Fibroblast of lung (primary cell): ENCODE measurements at places on chromosomes 16 and 17.

GRCh38 chr16:51392521-51393187 is 241.6 kb upstream of the SALL1 start:
- H3K4me1 ChIP-seq, result no peaks in the 10 kb centered on the region
- no peaks in the 10 kb centered on the region for H3K27me3 ChIP-seq
- peak; percentile 88 for DNase-seq

GRCh38 chr16:56222474-56222997 is 31.2 kb downstream of the GNAO1 start:
- H3K27ac ChIP-seq, result no peak overlapping the region
- H3K27me3 ChIP-seq, result no peaks in the 10 kb centered on the region
- no peak overlapping the region for H3K4me3 ChIP-seq

DNA sequence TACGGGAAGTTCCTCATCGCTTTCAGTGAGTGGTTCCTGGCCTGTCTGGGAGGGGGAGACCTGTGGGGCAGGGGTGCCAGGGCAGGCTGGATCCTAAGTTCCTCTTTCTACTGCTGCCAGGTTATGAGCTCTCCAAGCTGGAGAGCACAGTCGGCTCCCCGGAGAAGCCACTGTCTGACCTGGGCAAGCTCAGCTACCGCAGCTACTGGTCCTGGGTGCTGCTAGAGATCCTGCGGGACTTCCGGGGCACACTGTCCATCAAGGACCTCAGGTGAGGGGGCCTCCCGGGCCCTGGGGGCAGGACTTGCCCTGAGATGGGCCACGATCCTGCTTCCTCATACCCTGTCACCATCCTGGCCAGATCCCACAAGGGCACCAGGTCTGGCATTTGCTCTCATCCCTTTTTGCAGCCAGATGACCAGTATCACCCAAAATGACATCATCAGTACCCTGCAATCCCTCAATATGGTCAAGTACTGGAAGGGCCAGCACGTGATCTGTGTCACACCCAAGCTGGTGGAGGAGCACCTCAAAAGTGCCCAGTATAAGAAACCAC is 5.1 kb downstream of the PRSS8 start:
- no peaks in the 10 kb centered on the region for H3K27me3 ChIP-seq
- H3K4me3 ChIP-seq, result no peak overlapping the region
- H3K4me1 ChIP-seq, result no peaks in the 10 kb centered on the region
- no peak overlapping the region for H3K27ac ChIP-seq
- H3K36me3 ChIP-seq, result peaks cover 5% of the 10 kb centered on the region

GRCh38 chr16:31700200-31700529 is 172.5 kb downstream of the AHSP start:
- H3K4me1 ChIP-seq, result no peaks in the 10 kb centered on the region
- peak overlapping the region; percentile 90 for H3K4me3 ChIP-seq
- DNase-seq, result peak; percentile 51
- no peaks in the 10 kb centered on the region for H3K27me3 ChIP-seq
- H3K27ac ChIP-seq, result no peak overlapping the region
- H3K36me3 ChIP-seq, result peaks cover 1% of the 10 kb centered on the region

GRCh38 chr17:29140631-29141513 is 39.3 kb downstream of the MYO18A start:
- H3K4me3 ChIP-seq, result peak overlapping the region; percentile 22
- peaks cover 34% of the 10 kb centered on the region for H3K4me1 ChIP-seq
- DNase-seq, result peak; percentile 49
- H3K36me3 ChIP-seq, result no peaks in the 10 kb centered on the region
- H3K27me3 ChIP-seq, result no peaks in the 10 kb centered on the region

DNA sequence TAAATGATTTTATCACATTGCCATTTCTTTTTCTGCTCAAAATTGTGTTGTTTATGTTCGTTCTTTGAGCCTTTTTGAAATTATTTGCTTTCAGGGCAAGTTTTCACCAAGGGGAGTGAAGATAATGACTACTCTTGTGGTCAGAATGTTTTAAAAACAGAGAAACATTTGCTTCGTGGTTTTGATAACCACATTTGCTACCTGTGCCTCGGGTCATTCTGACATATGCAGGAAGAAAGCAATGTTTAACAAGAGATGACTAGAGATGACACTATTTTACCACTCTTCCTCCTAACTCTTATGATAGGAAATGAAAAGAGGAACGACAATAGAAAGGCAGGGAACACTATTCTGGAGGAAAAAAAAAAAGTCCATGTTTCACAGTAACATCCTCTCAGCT is 1496.5 kb upstream of the GOT2 start:
- H3K27me3 ChIP-seq, result no peaks in the 10 kb centered on the region
- no peaks in the 10 kb centered on the region for H3K36me3 ChIP-seq
- DNase-seq, result no peak
- no peak overlapping the region for H3K4me3 ChIP-seq

DNA sequence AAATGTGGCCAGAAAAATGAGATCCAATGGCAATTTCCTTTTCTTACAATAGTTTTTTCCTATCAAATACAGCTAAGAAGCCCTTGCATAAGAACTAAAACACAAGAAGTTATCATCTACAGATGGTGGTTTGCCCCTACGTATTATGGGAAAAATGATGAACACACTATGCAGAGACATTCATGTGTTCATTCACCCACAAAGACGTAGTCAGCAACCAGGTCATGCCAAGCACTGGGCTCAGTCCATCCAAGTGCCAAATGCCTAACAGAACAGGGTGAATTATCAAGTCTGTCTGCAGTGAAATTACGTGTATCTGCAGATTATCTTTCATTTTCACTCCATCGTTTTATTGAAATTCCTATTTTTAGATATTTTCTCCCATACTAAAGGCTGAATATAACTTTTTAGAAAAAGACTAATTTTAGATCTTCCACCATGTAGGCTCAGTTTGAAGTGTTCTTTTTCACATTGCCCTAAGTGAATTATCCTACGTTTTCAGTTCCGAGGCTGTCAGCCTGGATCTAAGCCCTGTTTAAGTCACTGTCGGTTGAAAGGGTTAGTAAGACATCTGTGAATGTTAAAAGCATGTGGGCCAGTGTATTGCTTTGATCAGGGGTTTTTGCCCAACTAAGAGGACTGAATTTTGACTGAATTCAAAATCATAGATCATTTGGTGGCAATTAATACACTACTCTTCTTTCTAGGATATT is 78.1 kb upstream of the DHX40 start:
- H3K27me3 ChIP-seq, result no peaks in the 10 kb centered on the region
- no peak for DNase-seq
- H3K27ac ChIP-seq, result no peak overlapping the region
- no peaks in the 10 kb centered on the region for H3K36me3 ChIP-seq

- H3K27me3 ChIP-seq, result peaks cover 4% of the 10 kb centered on the region
- no peak for DNase-seq
- H3K27ac ChIP-seq, result no peak overlapping the region
- no peaks in the 10 kb centered on the region for H3K36me3 ChIP-seq
Observed at GRCh38 chr16:81938326-81939163, 72.7 kb downstream of the SDR42E1 start.

DNA sequence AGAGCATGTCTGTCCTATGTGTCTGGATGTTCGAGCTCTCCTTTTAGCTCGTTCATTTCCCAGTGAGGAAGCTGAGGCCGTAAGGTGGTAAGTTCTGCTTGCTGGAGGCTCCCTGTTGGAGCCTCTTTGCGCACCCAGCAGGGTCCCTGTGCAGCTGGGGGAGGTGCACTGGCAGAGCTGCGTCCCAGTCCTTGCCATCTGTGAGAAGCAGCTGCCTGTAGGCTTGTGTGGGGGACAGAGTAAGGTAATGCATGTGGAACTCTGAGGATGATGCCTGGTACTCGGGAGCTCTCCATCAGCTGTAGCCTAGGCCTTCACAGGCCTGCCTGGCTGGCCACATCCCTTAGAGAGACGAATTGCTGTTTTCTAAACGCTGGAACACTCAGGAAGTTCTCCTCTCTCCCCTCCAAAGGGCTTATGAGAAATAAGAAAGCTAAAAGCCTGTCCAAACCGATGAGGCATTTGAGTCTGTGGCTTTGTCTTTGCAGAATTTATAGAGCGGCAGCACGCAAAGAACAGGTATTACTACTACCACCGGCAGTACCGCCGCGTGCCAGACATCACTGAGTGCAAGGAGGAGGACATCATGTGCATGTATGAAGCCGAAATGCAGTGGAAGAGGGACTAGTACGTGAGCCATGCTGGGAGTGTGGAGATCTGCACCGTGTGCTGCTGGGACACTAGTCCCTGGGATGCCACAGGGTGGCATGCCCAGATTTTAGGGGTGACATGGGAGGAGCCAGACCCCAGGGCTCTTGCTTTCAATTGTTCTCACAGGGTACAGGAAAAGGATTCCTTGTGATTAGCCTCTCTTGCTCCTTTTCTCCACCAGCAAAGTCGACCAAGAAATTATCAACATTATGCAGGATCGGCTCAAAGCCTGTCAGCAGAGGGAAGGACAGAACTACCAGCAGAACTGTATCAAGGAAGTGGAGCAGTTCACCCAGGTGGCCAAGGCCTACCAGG is 1.6 kb downstream of the NDUFB10 start:
- H3K36me3 ChIP-seq, result peaks cover 26% of the 10 kb centered on the region
- H3K4me1 ChIP-seq, result peaks cover 9% of the 10 kb centered on the region
- H3K27me3 ChIP-seq, result no peaks in the 10 kb centered on the region
- H3K4me3 ChIP-seq, result peak overlapping the region; percentile 84

- no peak overlapping the region for H3K4me3 ChIP-seq
- H3K36me3 ChIP-seq, result no peaks in the 10 kb centered on the region
- H3K27ac ChIP-seq, result no peak overlapping the region
- no peak for DNase-seq
- no peaks in the 10 kb centered on the region for H3K27me3 ChIP-seq
- H3K4me1 ChIP-seq, result no peaks in the 10 kb centered on the region
Observed at GRCh38 chr16:54031107-54031760, 255.4 kb downstream of the IRX3 start.

DNA sequence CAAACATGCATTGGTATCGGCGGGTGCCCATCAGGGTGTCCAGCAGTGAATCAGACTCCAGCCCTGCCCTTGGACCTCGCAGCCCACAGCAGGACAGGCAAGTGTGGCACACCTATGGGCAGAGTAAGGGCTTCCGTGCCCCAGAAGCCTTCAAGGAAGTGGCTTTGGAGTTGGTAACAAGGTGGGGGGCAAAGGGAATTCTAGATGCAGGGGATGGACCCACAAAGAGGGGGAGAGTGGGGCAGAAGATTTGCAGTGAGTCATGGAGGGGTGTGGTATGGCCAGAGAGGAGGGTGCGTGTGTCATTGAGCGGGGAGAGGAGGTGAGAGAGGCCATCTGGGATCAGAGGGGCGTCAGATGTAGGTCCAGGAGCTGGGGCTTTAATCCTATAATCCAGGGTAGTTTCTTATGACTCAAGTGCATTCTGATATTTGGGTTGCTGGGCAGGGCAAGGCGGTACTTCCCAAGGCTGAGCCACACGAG is 8.5 kb upstream of the SPNS2 start:
- no peak overlapping the region for H3K4me3 ChIP-seq
- DNase-seq, result no peak
- H3K36me3 ChIP-seq, result no peaks in the 10 kb centered on the region
- no peak overlapping the region for H3K27ac ChIP-seq
- H3K4me1 ChIP-seq, result no peaks in the 10 kb centered on the region

- H3K27ac ChIP-seq, result no peak overlapping the region
- H3K4me3 ChIP-seq, result no peak overlapping the region
- no peak for DNase-seq
- H3K27me3 ChIP-seq, result peaks cover 3% of the 10 kb centered on the region
- no peaks in the 10 kb centered on the region for H3K36me3 ChIP-seq
Observed at GRCh38 chr17:17503566-17504130, 7.5 kb upstream of the RASD1 start.

- no peak for DNase-seq
- H3K36me3 ChIP-seq, result no peaks in the 10 kb centered on the region
- H3K27ac ChIP-seq, result no peak overlapping the region
- H3K4me1 ChIP-seq, result no peaks in the 10 kb centered on the region
- H3K27me3 ChIP-seq, result peaks cover 6% of the 10 kb centered on the region
Observed at GRCh38 chr16:88377961-88378360, 4.8 kb upstream of the ZNF469 start.

GRCh38 chr16:46907061-46907774 is 23.1 kb downstream of the GPT2 start:
- no peaks in the 10 kb centered on the region for H3K4me1 ChIP-seq
- H3K36me3 ChIP-seq, result peaks cover 1% of the 10 kb centered on the region
- no peak for DNase-seq

GRCh38 chr17:7841396-7841914 is 7.4 kb downstream of the KDM6B start:
- no peaks in the 10 kb centered on the region for H3K27me3 ChIP-seq
- peak overlapping the region; percentile 92 for H3K4me3 ChIP-seq
- peaks cover 15% of the 10 kb centered on the region for H3K36me3 ChIP-seq
- peak; percentile 91 for DNase-seq
- peak overlapping the region; percentile 100 for H3K27ac ChIP-seq

DNA sequence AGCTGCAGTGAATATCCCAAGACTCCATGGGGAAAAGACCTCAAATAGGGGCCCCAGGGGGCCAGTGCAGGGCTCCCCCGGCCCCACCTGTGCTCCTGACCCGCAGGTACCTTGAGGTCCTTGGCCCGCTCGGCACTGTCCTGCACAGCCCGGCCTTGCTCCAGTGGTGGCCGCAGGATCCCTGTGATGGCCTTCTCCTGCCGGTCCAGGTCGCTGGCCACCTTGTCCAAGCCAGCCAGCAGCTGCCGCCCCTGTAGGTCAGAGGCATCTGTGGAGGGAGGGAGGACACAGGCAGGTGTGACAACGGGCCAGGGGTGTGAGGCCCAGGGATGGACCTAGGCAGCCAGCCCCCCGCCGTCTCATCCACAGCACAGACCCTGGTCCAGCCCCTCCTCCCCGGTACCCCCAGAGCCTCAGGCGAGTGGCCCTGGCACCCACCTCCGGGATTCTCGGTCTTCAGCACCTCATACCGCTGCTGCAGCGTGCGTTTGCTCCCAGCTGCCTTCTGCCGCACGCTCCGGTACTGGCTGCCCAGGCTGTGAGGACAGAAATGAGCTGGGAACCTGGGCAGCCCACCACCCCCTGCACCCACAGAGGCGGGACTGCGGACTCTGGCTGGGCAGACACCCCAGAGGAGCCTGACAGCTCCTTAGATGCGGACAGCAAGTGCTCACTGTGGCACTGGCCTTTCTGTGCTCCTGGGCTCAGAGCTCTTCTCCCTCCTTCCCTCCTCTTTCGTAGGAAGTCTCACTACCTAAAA is 43.7 kb downstream of the PPL start:
- no peak overlapping the region for H3K27ac ChIP-seq
- H3K27me3 ChIP-seq, result no peaks in the 10 kb centered on the region
- H3K4me3 ChIP-seq, result no peak overlapping the region
- peaks cover 4% of the 10 kb centered on the region for H3K36me3 ChIP-seq
- DNase-seq, result no peak

DNA sequence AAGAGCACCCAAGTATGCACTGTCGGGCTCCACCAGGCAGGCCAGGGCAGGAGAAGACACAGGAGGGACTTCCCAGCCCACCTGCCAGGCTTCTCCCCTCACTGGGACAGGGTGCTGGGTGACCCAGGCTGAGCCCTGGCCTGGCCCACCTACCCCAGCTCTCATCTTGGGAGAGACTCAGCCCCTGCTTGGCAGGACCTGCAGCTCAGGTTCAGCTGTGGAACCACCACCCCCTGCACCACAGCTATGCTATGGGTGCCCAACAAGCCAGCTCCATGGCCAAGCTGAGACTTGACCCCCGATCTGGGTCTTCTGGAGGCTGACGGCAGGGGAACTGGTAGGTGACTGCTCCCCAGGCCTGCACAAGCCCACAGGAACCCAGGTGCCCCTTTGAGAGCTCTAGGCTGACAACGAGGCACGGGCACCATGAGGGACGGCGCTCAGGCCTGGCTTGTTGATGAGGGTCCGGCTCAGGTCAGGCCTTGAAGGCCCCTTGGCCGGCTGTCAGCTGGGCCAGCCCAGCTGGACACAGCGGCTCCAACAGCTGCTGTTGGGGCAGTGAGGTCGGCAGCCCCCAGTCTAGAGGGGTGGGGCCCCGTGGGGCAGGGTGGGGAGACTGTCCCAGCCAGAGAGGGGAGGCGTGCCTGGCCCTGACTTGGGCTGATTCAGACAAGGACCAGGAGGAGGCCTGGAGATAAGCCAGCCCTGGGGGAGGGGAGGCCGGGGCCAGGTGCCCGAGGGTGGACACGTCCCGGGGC is 4.6 kb downstream of the RPUSD1 start:
- H3K27me3 ChIP-seq, result no peaks in the 10 kb centered on the region
- H3K4me3 ChIP-seq, result no peak overlapping the region
- H3K4me1 ChIP-seq, result peaks cover 3% of the 10 kb centered on the region
- peaks cover 10% of the 10 kb centered on the region for H3K36me3 ChIP-seq
- peak; percentile 8 for DNase-seq
